ENCODE measurements at places on chromosomes 5 and 9. TPM values are rescaled to one million over a fixed set of nuclear protein-coding genes. Genes with fewer than 3 reads are reported as not detected.

The CYSRT1 gene
- 0.67 TPM for total RNA-seq

The FBXO4 gene
- 5.7 TPM for total RNA-seq

DNA sequence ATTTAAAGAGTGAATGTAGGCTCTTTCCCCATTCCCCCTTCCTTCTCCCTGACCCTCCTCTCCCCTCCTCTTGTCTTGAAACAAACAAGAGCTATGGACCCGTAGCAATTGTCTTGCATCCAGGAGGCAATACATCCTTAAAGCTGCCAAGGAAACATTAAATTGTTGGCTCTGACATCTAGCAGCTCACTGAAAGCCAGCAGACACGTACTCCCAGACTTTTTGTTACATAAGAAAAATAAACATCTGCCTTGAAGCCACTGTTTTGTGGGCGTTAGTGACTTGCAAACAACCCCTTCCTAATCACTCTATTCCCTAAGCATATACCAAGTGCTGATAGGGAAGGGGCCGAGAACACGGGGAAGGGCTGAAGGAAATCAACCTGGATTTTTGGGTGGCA lies 8.6 kb downstream of the SLC45A2 start:
- H3K4me3 ChIP-seq, result no peak overlapping the region
- H3K4me1 ChIP-seq, result no peaks in the 10 kb centered on the region
- H3K36me3 ChIP-seq, result no peaks in the 10 kb centered on the region
- H3K27ac ChIP-seq, result no peak overlapping the region
- no peak for DNase-seq
- H3K27me3 ChIP-seq, result peaks cover 7% of the 10 kb centered on the region

GRCh38 chr5:113092683-113093082 lies 116.1 kb downstream of the DCP2 start:
- no peaks in the 10 kb centered on the region for H3K4me1 ChIP-seq
- DNase-seq, result no peak
- no peak overlapping the region for H3K27ac ChIP-seq
- no peak overlapping the region for H3K4me3 ChIP-seq
- no peaks in the 10 kb centered on the region for H3K27me3 ChIP-seq
- H3K36me3 ChIP-seq, result no peaks in the 10 kb centered on the region

The TAF1L gene
- not detected for total RNA-seq

DNA sequence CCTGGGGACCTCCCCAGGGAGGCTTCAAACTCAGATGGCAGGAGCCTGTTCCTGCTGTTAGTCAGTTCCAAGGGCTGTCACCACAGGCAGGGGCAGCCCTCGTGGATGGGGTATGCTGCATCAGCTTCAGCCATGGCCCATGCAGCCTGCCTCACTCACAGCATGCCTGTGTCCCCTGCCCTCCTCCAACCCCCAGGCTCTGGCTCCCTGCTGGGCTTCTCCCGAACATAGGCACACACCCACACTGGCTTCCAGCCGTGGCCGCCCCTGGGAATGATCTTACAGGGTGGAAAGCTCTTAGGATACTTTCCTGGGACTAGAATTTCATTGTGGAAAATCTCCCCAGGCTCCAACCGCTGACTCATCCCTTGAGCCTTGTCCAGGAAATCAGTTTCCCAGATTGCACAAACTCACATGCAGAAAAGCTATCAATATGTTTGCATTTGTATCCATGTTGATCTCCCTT lies 163.8 kb downstream of the SEC61B start:
- no peaks in the 10 kb centered on the region for H3K27me3 ChIP-seq
- no peak overlapping the region for H3K27ac ChIP-seq
- DNase-seq, result no peak
- no peaks in the 10 kb centered on the region for H3K36me3 ChIP-seq

The TRAF1 gene
- total RNA-seq, result 4.7 TPM

DNA sequence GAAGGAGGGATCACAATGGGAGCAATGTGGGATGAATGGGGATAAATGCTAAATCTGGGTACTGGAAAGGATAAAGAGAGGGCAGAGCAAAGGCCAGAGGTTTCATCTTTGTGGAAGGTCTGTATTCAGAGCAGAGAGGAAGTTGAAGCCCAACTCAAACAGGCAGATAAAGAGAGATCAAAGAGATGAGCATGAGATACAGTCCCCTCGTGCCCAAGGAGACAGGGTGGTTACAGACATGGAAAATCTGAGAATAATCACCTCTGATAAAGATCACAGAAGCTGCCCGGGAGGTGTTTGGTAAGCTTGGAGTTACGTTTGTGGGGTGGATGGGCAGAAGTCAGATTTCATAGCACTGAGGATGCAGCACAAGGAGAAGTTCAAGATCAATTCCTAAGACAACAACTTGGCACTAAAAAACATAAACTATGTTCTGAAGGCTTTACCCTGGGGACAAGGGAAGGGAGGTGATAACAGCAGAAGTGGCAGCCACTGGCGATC lies 459 bp upstream of the ERAP2 start:
- peak overlapping the region; percentile 71 for H3K4me3 ChIP-seq
- no peaks in the 10 kb centered on the region for H3K36me3 ChIP-seq
- peaks cover 9% of the 10 kb centered on the region for H3K4me1 ChIP-seq
- H3K27me3 ChIP-seq, result no peaks in the 10 kb centered on the region
- no peak for DNase-seq

DNA sequence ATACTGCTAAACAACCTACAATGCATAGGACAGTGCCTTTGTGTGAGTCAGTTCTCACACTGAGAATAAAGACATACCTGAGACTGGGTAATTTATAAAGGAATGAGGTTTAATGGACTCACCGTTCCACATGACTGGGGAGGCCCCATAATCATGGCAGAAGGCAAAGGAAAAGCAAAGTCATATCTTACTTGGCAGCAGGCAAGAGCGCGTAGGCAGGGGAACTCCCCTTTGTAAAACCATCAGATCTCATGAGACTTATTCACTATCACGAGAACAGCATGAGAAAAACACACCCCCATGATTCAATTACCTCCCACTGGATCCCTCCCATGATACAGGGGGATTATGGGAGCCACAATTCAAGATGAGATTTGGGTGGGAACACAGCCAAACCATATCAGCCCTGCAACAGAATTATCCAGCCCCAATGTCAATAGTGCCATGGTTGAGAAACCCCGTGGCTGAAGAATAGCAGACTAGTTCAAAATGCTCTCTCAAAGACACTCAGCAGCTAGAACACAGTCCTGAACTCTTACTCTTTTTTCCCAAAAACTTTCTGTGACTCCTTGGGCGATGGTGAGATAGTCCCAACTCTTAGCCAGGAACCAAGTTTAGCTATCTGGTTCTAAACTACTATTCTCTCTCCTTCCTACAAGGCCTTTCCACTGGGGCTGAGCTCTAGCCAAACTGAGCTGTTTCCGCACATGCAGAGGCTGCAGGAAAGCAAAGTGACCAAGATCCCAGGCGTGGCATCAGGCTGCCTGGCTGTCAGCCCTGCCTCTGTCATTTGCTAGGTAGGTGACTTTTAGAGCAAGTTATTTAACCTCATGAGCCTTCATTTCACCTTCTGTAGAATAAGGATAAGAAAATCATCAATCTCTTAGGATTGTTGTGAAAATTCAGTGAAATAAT lies 21.7 kb downstream of the FAT2 start:
- no peaks in the 10 kb centered on the region for H3K36me3 ChIP-seq
- no peak overlapping the region for H3K4me3 ChIP-seq
- H3K4me1 ChIP-seq, result no peaks in the 10 kb centered on the region
- no peak for DNase-seq
- H3K27me3 ChIP-seq, result peaks cover 1% of the 10 kb centered on the region

The SNCAIP gene
- total RNA-seq, result not detected

GRCh38 chr5:170361116-170361515 lies 28.1 kb downstream of the KCNMB1 start:
- no peak overlapping the region for H3K4me3 ChIP-seq
- no peaks in the 10 kb centered on the region for H3K4me1 ChIP-seq
- H3K27ac ChIP-seq, result no peak overlapping the region
- H3K27me3 ChIP-seq, result peaks cover 2% of the 10 kb centered on the region
- no peaks in the 10 kb centered on the region for H3K36me3 ChIP-seq

GRCh38 chr9:316382-316965 lies 101.8 kb downstream of the DOCK8 start:
- no peaks in the 10 kb centered on the region for H3K4me1 ChIP-seq
- no peak for DNase-seq
- H3K27me3 ChIP-seq, result no peaks in the 10 kb centered on the region
- no peak overlapping the region for H3K4me3 ChIP-seq
- H3K27ac ChIP-seq, result no peak overlapping the region

The EXOC3 gene
- 55.0 TPM for total RNA-seq

The IFNB1 gene
- total RNA-seq, result not detected

The CENPH gene
- 35.6 TPM for total RNA-seq

The KIAA0825 gene
- total RNA-seq, result 1.6 TPM

DNA sequence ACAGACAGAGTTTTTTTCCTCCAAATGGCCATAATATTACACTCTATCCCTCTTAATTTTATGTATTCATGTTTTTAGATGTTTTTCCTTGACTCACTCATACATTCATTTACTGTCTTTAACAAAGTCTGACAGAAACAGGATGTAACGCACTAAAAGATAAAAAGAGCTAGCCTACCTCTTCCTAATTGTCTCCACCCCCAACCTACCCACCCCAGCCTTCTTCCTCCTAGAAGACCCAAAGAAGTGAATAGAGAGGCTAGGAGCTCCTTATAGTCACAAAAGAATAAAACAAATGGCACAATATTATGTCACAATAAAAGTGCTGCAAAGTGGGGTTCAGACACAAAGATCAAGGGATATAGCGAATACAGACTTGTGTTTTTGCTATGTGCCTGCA lies 719 bp downstream of the NOL8 start:
- no peaks in the 10 kb centered on the region for H3K27me3 ChIP-seq
- H3K4me1 ChIP-seq, result peaks cover 4% of the 10 kb centered on the region
- peaks cover 14% of the 10 kb centered on the region for H3K36me3 ChIP-seq

- no peaks in the 10 kb centered on the region for H3K36me3 ChIP-seq
- peaks cover 7% of the 10 kb centered on the region for H3K4me1 ChIP-seq
- H3K27ac ChIP-seq, result no peak within 1 kb of the TSS
These were observed at the start of gene SH3TC2 for GRCh38 chr5:149063017-149063687. Gene SH3TC2 (minus strand): TSS chr5:149063062. CDS start chr5:149063022, 40 bp downstream.

The KCNV2 gene
- not detected for total RNA-seq

The OR1J2 gene
- total RNA-seq, result not detected

DNA sequence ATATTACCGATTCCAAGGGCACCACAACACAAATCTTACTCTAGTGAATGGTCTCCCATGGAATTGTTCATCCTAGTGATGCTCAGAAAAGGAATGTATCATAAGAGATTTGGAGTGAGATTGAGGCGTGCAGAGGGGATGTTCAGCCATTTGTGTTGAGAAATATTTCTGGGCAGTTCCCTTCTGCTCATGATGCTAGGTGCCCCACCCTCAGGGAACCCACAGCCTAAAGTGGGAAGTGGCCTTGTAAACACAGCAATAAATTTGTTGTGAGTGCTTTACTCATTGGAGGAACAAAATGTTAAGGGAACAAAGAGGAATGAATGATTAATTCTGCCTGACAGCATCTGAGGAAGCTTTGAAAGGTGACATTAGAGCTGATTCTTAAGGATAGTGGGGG lies 129.9 kb downstream of the TLE4 start:
- DNase-seq, result no peak
- H3K27me3 ChIP-seq, result no peaks in the 10 kb centered on the region
- H3K4me3 ChIP-seq, result no peak overlapping the region
- no peaks in the 10 kb centered on the region for H3K36me3 ChIP-seq
- H3K27ac ChIP-seq, result no peak overlapping the region

DNA sequence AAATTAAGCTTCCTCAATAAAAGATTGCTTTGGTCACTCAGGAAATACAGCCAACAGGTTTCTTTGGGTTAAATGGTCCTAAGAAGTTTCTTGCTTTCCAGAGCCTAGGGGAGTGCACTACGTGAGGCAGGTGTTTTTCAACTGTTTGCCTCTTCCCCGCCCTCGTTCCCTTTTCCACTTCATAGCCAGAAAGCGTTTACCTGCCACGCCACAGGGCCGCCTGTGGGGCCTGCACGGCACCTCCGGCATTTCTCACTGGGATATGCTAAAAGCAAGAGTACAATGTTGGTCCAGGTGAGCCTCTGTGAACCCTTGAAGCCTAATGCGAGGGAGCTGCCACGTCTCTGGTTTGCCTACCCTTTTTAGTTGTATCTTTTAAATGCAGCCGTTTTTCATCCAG lies 167.6 kb upstream of the OTULINL start:
- DNase-seq, result no peak
- H3K4me1 ChIP-seq, result no peaks in the 10 kb centered on the region

DNA sequence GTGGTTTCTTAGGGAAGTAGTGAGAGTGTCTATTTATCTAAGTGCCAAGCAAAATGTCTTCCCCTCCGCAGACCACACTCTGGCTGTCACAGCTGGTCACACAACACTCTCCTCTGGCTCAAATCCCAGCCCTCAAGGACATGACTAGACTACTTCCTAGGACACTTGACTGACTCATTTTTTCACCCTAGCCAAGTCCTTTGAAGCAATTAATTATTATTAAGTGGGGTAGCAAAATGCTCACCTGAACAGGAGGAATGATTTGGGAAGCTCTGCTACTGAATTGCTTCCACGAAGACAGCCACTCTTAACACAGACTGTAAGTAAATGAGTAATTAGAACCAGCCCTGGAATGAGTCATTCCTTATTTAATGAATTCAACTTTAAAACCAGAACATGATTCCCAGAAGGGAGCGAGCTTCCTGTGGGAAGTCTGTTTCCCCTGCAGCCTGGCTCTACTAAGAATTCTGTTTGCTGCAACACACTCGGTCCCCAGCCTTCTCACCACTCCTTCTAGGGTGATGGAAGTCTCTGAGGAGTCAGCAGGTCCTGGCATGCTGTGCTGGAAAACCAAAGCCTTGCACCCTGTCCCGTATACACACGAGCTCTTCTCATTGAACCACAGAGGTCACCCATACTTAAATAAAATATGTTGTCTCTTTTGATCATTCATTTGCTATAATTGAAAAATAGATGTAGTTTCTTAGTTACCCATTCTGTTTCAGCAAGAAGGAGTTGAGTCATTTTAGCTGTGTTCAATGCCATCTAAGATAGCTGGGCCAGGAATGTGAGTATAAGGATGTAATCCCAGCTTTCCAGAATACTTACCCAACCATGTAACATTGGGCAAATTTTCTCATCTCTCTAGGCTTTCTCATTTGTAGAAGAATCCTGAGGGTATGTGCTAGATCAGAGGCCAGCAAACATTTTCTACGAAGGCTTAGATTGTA lies 218.6 kb upstream of the RASEF start:
- no peaks in the 10 kb centered on the region for H3K27me3 ChIP-seq
- H3K27ac ChIP-seq, result no peak overlapping the region
- DNase-seq, result no peak
- no peak overlapping the region for H3K4me3 ChIP-seq
- no peaks in the 10 kb centered on the region for H3K36me3 ChIP-seq

- no peaks in the 10 kb centered on the region for H3K27me3 ChIP-seq
- H3K4me3 ChIP-seq, result no peak overlapping the region
- no peak overlapping the region for H3K27ac ChIP-seq
- H3K4me1 ChIP-seq, result no peaks in the 10 kb centered on the region
- DNase-seq, result no peak
These were observed 406.0 kb downstream of the PRELID2 start for GRCh38 chr5:145429170-145429569.

The SPATA31D4 gene
- total RNA-seq, result not detected

DNA sequence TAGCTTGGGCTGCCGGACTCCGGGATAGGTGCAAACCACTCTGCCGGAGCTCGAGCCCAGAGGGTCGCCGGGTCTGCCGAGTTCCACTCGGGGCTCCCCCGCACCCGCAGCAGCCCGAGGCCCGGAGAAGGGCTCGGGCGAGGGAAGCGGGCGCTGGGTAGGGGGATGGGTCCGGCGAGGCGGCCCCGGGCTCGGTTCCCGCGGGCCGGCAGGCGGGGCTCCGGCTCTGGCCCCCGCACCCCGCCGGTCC lies 507 bp downstream of the RICTOR start:
- no peak for DNase-seq
- peak overlapping the region; percentile 79 for H3K27ac ChIP-seq
- H3K4me1 ChIP-seq, result peaks cover 23% of the 10 kb centered on the region
- no peaks in the 10 kb centered on the region for H3K27me3 ChIP-seq
